HT-29 (cell line): ENCODE measurements at places on chromosomes 5 and 9.

DNA sequence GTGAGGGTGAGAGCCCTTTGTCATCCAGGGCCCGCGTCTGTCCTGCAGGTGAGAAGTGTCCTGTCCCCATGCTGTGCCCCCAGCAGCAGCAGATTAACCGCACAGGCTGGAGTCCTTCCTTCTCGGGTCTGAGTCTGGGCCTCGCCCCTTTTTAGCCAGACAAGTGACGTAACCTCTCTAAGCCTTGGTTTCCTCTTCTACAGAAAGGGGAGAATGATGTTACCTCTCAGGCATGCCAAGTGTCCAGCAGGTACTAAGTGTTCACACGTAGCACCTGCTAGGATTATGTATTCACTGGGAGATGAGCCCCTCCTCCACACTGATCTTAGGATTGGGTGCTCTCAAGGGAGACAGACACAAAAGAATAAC lies 6.9 kb downstream of the NEURL1B start:
- no peak for DNase-seq

DNA sequence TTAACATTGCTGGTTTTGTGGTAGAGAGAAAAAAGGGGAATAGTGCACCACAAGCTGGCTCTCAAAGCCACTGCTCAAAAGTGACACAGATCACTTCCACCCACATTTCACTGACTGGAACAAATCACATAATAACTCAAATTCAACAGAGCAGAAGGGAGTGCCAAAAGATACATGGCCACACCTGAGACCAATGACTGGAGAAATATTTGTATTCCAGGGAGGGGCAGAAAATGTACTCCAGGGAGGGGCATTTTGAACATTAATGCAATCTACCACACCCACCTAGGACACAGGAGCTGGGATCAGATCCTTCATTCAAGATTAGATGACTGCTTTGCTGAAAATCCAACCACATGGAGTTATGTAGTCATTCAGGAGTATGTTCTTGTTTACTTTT lies 44.8 kb upstream of the ALDOB start:
- DNase-seq, result no peak

DNA sequence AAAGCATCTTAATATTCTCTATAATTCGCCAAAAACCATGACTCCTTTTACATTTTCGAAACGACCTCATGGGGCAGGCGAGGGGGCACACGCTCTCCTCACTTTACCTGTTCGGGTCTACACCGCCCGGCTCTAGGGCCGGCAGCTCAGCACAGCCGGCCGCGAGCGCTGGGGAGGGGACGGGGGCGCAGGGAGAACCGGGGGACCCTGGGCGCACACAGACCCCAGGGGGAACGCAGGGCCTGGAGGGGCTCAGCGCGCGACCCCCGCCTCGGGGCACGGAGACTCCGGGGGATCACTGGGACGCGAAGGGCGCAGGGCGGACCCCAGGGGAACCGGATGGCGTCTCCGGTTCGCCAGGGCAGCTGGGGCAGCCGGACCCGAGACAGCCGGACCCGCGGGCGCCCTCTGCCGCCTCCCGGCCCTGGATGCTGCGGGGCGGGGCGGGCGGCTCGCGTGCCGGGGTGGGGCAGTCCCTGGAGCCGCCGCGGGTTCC lies at the start of gene AHRR:
Gene AHRR, plus strand, starts transcription at position 485 of the 496 bp plus-strand sequence. CDS start 22,189 bp downstream, outside the sequence.
- peak; percentile 75 for DNase-seq

DNA sequence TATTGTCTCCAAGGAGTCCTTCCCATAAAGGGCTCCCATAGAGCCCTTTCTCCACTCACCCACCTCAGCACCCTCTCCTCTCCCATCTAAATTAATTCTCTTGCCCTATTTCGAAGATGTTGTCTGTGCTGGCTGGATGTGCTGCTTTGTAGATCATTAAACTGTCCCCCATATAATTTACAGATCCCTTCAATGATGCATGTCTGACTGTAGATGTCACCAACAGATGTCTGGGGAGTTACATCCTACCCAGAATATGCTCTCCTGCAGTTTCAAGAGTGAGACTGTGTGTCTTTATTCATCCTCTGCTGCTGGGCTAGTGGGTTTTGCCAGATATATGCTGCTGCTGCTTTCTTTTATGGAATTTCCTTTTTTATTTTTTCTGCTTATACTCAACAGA lies 351.2 kb downstream of the MLLT3 start:
- DNase-seq, result no peak
